Thymus (tissue), 14 donors: ENCODE measurements at places on chromosomes 12 and 14. TPM values are rescaled to one million over a fixed set of nuclear protein-coding genes. Genes with fewer than 3 reads are reported as not detected.

- H3K27me3 ChIP-seq: no peaks in the 10 kb centered on the region
- no peak for DNase-seq
- no peaks in the 10 kb centered on the region for H3K36me3 ChIP-seq
- H3K4me1 ChIP-seq: no peaks in the 10 kb centered on the region
- H3K4me3 ChIP-seq: no peak overlapping the region
- no peak overlapping the region for H3K27ac ChIP-seq
These were observed 60.1 kb upstream of the DICER1 start for GRCh38 chr14:95217391-95217900.

DNA sequence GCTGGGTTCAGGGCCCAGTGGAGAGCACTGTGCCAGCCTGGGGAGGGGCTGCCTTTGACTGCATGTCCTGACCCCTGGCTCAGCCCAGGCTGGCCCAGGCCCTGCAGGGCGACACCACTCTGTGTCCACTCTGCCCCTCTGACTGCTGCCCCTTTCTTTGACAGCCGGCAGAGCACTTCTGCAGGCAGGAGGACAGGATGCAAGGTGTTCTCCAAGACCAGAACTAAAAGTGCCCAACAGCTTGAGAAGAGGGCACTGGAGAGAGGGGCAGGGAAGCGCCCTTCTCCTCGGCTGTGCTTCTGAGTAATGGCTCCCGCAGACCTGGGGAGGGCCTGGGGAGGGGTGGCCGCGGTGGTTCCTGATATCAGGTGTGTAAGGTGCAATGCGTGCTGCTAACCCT is 72.7 kb downstream of the WDR20 start:
- DNase-seq: no peak
- no peaks in the 10 kb centered on the region for H3K27me3 ChIP-seq
- no peaks in the 10 kb centered on the region for H3K4me1 ChIP-seq

DNA sequence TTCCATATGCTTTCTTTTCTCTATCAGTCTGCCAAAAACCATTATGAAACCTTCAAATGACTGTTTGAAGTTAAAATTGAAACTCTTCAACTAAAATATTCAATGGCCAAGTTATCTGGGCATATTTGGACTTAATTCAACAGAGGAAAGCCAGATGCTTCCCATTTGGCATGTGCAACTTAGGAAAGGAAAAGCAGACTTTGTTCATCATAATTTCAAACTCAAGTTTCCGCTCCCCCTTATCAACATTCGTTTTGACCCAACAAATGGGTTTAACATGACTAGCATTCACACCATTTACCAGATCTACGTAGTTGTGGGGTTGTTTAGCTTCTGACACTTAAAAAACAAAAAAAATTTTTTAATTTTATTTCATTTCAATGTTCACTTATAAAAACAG is 75.7 kb downstream of the PLEKHG7 start:
- H3K27ac ChIP-seq: no peak overlapping the region
- H3K27me3 ChIP-seq: no peaks in the 10 kb centered on the region
- no peaks in the 10 kb centered on the region for H3K4me1 ChIP-seq
- no peak for DNase-seq

DNA sequence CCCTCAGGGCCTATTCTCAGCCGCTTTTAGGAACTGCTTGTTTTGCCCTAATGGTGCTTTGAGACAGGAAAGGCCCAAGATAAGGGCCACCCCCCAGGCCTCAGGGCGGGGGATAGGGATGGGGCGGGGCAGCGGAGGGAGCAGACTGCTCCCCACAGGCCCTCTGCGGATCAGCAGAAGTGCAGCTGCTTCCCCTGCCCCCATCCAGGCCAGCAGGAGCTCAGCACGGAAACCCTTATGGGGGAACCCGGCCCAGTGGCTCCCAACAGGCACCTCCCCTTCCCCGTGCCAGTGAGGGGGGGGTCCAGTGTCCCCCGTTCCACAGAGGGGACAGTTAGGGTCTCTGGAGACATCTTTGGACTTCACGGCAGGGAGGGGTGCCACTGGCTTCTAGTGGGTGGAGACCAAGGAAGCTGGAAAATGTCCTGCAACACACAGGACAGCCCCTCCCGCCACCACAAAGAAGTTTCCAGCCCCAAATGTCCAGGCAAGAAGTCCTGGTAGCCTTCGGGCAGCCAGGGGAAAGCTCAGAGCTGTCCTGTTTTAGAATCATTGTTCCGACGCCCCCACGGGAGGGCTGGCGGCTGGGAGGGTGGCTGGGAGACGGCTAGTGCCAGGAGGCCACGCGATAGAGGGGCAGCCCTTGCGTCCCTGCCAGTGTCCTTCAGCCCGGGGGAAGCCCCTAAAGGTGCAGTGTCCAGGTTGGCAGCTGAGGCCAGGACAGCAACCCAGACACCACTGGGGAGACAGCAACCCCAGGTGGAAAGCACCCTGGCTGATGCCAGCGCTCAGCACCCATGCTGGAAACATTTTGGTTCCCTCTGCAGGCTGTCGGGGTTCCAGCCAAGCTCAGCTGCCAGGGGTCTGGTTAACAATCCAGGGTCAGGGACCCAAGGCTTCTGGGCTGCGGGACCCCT is 10.4 kb upstream of the GPR132 start:
- peak; percentile 57 for DNase-seq
- H3K27ac ChIP-seq: no peak overlapping the region
- H3K36me3 ChIP-seq: no peaks in the 10 kb centered on the region
- no peak overlapping the region for H3K4me3 ChIP-seq
- H3K4me1 ChIP-seq: peaks cover 29% of the 10 kb centered on the region
- peaks cover 13% of the 10 kb centered on the region for H3K27me3 ChIP-seq

DNA sequence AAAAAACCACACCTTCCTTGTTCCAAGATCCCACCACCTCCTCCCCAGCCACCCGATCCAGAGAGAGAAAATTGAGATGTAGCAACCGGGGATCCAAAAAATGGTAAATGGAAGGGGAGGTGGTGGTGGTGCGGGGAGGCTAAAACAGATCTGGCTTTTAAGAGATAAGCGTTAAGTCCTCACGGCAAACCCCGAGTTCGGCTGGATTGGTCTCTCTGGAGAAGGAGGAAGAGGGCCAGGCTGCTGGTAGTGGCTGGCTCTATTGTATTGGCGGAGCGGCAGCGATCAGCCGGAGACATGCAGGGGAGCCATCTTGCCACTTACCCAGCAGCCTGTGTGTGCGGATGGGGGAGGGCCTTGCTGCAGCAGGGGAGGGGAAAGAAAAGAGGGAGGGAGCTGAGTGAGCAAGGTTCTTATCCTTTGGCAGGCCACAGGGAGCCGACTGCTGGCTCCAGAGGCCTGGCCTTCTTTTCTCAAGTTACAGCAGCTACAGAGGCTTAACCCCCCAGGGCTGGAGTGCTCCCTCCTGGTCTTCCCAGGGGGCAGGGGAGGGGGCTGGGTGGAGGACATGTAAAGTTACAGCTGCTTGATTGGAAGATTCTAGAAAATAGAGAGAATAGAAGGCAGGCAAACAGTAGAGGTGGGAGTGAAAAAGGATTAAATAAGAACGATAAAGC is 14.1 kb upstream of the CDH24 start:
- H3K4me3 ChIP-seq: peak overlapping the region; percentile 82
- H3K36me3 ChIP-seq: peaks cover 58% of the 10 kb centered on the region
- peaks cover 32% of the 10 kb centered on the region for H3K4me1 ChIP-seq

DNA sequence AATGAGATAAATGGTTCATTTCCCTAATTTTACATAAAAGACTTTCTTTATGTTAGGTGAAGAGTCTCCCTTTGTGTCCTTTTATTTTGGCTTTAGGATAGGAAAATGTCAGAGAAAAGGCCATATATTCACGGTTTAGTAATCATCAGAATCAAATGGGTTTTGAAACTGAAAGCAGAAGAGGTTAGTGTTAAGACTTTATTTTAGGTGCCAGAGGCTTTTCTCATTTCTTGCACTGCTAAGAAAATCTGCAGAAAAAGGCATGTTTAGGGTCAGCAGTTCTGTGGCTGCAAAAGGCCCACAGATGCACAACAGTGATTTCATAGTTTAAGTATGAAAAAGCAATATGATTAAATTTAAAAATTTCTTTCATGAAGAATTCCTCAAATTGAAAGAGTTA is 80.4 kb upstream of the SINHCAF start:
- H3K4me3 ChIP-seq: no peak overlapping the region
- no peaks in the 10 kb centered on the region for H3K4me1 ChIP-seq
- H3K36me3 ChIP-seq: no peaks in the 10 kb centered on the region
- no peaks in the 10 kb centered on the region for H3K27me3 ChIP-seq

GRCh38 chr12:94244165-94245133 is 96.1 kb downstream of the PLXNC1 start:
- H3K27ac ChIP-seq: no peak overlapping the region
- no peak for DNase-seq
- H3K4me3 ChIP-seq: no peak overlapping the region
- no peaks in the 10 kb centered on the region for H3K36me3 ChIP-seq
- peaks cover 21% of the 10 kb centered on the region for H3K4me1 ChIP-seq
- H3K27me3 ChIP-seq: no peaks in the 10 kb centered on the region

DNA sequence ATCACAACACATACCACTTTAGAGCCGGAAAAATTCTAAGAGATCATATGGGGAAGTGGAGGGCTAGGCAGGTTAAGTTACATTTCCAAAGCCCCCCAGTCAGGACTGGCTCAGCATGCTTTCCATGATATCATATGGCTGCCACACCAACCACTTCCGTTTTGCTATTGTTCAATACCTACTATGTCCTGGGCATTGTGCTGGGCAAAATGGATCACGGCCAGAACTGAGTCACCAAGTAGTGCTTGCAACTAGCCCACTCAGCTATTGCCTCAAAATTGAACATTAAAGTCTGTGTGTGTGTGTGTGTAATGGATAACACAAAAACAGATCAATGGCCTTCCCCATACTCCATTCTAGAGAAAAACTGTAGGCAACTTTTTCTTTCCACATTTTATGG is 22.7 kb downstream of the WIF1 start:
- H3K27me3 ChIP-seq: no peaks in the 10 kb centered on the region
- H3K27ac ChIP-seq: no peak overlapping the region
- no peak overlapping the region for H3K4me3 ChIP-seq

The VDR gene
- 1.5 TPM for total RNA-seq

The PRH2 gene
- 0.80 TPM for total RNA-seq
